ENCODE measurements at places on chromosomes 7 and 10.

DNA sequence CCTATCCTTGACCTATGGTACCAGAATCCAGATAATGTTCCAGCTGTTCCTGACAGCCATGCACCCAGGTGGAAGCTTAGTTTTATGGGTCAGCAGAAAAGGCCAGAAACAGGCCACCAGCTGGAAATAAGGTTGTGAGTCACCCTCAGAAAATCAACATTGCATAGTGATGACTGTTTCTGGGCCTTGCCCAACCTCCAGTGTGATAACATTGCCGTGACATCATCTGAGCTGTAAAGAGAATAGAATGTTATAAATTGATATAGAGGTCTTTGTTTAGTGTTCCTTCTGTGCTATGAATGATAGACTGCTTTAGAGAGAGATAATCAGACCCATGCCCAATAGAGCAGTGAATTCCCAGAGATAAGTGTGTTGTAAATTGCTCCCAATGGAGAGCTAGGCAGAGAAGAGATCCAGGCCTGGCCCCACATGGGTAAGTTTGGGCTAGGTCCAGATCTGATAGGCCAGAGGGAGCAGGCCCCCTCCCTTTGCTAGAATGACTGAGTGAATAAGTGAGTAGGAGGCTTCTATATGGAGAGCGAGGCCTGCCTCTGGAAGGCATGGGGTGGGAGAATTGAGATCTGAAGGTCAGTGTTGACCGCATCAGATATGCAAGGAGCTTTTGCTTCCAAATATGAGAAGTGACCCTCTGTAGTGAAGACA, 14.2 kb upstream of the HPS1 start:
- no peak for DNase-seq

GRCh38 chr10:97736902-97737769, at the start of gene ZFYVE27:
Gene ZFYVE27 (plus strand): TSS chr10:97737128. CDS start chr10:97738478, 1,350 bp downstream.
- DNase-seq: peak; percentile 98

GRCh38 chr10:88764110-88764509, 4.3 kb downstream of the LIPN start:
- DNase-seq: no peak

DNA sequence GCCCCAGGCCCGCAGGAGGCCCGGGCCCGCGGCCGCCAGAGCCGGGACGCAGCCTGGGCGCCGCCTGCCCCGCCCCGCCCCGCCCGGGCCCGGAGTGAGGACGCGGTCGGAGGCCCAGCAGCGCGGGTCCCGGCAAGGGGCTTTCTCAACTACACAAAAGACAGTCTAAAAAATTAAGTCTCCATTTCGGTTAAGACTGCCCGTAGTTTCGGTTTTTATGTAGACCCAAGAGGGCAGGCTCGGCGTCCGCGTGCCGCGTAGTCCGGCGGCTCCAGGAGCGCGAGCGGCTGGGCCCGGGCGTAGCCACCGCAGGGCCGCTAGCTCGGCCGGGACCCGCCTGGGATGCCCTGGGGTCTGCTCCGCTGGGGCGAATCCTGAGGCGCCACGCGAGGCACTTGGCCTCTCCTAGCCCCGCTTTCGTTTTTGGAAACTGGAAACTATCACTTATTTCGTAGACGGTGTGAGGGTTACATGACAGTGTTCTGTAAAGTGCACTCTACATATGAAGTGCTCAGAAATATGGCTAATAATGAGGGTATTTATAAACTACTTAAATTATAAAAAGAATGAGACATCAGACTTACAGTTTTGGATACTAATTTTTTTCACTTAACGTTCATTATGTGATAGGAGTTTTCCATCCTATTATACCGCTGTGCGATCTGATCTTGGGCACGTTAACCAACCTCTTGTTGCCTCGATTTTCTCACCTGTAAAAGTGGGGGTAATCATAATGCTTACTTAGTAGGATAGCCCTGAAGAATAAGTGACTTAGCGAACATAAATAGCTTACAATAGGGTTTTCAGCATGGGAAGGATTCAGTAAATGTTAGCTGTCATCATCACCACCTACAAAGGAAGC, 573 bp downstream of the BLVRA start:
- peak; percentile 79 for DNase-seq

DNA sequence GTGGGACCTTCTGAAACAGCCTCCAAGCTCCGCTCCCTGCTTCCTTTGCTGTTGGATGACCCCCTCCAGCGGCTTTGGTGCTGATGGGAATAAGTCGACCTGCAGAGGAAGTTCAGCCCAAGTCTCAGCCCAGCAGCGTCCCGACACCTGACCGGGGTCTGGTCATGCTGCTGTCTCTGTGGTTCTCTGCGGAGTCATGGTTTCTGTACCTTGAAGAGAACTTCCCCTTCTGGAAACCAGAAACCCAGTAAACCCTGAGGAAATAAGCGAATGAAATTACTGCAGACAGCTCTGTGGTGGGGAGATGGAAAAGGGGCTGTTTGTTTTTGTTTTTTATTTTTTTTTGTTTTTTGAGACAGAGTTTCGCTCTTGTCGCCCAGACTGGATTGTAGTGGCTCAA, 18.3 kb upstream of the ZNF12 start:
- no peak for DNase-seq

- DNase-seq: no peak
These were observed 460.0 kb upstream of the NRP1 start for GRCh38 chr10:33794460-33794859.

DNA sequence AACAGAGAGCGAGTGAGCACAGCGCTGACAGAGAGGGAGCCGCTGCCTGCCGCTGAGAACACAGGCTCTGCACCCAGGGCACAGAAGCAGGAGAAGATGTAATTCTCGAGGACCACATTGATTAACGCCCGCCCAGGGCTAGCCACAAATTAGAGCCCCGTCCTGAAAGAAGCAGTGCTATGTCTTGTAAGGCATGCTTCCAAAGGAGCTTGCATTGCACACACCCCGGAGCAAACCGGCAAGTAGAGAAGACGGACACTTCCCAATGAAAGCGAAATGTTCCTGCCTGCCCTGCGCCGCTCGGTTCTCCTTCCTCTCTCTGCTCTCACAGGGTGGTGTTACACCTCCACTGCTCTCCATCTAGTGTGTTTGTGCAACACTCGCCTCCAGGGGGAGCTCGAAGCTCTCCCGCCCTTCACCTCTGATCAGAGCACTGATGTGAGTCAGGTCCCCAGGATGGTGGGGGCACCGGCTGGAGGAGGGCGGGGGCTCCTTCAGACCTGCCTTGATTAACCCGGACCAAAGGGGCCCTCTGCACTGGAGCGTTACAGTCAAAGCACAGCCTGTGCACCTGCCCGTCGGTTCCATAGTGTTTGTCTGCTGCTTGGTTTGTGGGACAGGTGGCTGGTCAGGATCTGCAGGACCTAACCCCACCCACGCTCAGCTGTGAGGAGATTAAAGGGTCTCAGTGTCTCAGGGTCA, 316.5 kb downstream of the ADARB2 start:
- DNase-seq: peak; percentile 83

GRCh38 chr10:132416566-132417256, 19.7 kb downstream of the PWWP2B start:
- DNase-seq: no peak

- DNase-seq: no peak
These were observed 127.8 kb upstream of the LANCL2 start for GRCh38 chr7:55237156-55237893.

- no peak for DNase-seq
These were observed 1.8 kb downstream of the PNLIPRP3 start for GRCh38 chr10:116429288-116429977.

- DNase-seq: peak; percentile 34
These were observed 189.0 kb upstream of the SH2B2 start for GRCh38 chr7:102097601-102098161.
